Stimulated activated CD8-positive, alpha-beta memory T cell treated with anti-CD3 and anti-CD28 coated beads, Interleukin-4, amount 100 ng/mL, for 4 hours (primary cell): ENCODE measurements at places on chromosomes 1 and 21.

DNA sequence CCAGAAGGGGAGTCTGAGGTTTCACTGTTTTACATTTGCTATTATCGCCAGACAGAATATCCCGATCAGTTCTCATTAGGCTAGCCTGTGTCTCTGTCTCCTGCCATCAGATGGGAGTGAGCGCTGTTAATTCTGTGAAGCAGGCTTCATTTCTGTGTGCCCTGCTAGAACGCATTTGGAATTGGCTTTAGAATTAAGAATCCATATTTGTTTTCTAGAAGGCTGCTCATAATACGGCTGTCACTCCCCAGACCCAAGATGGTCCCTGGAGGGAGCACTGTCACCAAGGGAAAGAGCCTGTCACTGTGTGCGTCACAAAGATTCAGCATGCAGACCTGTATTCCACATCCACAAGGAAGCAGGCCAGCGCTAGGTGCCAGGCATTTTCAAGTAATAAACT is 49.2 kb downstream of the CASQ2 start:
- no peak for DNase-seq

- DNase-seq = no peak
Observed at GRCh38 chr1:214155987-214156625, 124.9 kb upstream of the SMYD2 start.

GRCh38 chr1:156813750-156814570 is 2.7 kb downstream of the SH2D2A start:
- peak; percentile 62 for DNase-seq

DNA sequence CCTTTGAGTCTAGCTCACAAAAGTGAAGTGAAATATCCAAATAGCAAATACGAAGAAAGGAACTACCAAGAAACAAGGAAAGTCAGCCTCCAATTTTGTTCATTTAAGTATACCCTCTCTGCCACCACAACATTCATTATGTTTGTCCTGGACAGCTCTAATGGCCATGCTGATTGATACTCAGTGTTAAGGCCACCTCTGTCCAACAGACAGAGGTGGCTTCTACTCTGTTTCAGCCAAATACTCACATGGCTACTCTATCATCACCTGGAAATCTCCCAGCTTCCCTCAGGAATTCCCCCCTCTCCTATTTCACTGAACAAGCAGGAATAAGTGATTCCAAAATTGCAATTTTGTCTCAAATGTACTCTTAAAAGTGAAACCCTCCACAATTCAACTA is 10.7 kb downstream of the APP start:
- no peak for DNase-seq

DNA sequence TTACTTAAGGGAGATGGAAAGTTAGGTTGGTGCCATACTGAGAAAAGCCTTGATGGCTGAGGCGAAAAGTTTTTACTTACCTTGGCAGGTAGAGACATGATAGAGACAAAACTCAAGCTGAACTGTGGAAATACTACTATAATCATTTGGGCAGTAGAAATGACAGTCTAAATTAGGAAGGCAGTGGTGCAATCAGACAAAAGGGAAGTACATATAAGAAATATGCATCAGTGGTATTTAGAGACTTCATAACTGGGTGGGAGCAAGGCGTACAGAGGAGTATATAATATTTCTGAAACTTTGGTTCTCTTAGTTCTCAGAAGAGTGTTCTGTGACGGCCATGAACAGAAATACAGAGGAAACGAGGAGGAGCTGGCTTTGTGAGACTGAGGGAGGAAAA is 2.4 kb upstream of the CEP350 start:
- no peak for DNase-seq

GRCh38 chr1:245825128-245825901 is 670.5 kb downstream of the KIF26B start:
- no peak for DNase-seq

DNA sequence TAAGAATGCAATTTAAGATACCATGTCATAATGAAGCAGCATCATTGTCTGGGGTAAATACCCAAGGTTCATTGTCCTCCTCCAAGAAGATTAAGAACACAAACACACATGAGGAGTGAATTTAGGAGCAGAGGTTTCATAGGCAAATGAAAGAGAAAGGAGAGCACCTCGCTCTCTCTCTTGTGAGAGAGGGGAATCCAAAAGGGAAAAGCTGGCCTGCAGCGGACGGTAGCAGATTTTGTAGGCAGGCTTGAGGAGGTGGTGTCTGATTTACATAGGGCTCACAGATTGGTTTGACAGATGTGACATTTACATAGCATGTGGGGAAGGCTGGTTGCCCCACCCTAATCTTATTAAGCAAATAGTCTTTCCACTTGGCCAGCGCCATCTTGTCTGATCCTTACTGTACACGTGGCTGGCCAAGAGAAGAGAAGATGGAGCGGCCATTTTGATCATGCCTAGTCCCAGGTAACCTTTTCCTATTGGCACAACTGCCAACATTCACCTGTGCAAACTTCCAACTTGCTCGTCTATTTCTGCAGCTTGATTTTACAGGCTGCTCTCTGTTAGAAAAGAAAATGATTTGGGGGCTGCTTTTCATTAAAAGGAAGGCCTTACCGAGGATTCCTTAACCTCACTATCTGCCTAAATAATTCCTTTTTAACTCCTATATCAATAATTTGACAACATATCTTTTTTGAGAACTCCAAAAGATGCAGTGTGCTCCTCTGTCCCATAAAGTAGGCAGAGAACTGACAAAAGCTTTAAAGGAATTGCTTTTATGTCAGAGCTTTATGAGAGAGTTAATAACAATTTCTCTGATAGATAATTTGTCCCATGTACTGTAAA is 16.0 kb upstream of the LRRC7 start:
- no peak for DNase-seq

GRCh38 chr1:54854381-54855020 is 32.5 kb downstream of the DHCR24 start:
- DNase-seq = no peak
